ENCODE measurements at places on chromosomes 3 and 15.

GRCh38 chr3:120182613-120183511 is 88.6 kb upstream of the GSK3B start:
- H3K4me3 ChIP-seq: no peak overlapping the region
- no peaks in the 10 kb centered on the region for H3K36me3 ChIP-seq
- DNase-seq: no peak
- H3K27ac ChIP-seq: no peak overlapping the region

DNA sequence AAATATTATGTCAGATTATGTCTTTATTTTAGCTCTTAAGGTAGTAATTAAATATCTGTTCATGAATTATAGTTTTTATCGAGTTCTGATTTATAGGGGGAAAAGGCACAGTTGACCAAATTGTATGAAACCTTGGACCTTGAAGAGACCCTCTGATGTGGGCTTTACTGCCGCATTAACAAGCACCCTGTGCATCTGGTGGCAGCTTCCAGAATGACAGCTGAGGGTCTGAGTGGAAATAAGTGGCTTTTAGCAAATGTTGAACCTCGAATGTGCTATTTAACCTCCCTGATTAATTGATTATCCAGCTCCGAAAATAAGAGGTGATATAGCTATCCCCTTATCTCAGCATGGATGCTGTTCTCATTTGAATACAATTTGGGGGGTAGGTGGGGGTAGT is 87.0 kb downstream of the TMEM108 start:
- no peak overlapping the region for H3K27ac ChIP-seq
- no peaks in the 10 kb centered on the region for H3K36me3 ChIP-seq
- no peaks in the 10 kb centered on the region for H3K27me3 ChIP-seq
- no peak for DNase-seq
- no peak overlapping the region for H3K4me3 ChIP-seq

DNA sequence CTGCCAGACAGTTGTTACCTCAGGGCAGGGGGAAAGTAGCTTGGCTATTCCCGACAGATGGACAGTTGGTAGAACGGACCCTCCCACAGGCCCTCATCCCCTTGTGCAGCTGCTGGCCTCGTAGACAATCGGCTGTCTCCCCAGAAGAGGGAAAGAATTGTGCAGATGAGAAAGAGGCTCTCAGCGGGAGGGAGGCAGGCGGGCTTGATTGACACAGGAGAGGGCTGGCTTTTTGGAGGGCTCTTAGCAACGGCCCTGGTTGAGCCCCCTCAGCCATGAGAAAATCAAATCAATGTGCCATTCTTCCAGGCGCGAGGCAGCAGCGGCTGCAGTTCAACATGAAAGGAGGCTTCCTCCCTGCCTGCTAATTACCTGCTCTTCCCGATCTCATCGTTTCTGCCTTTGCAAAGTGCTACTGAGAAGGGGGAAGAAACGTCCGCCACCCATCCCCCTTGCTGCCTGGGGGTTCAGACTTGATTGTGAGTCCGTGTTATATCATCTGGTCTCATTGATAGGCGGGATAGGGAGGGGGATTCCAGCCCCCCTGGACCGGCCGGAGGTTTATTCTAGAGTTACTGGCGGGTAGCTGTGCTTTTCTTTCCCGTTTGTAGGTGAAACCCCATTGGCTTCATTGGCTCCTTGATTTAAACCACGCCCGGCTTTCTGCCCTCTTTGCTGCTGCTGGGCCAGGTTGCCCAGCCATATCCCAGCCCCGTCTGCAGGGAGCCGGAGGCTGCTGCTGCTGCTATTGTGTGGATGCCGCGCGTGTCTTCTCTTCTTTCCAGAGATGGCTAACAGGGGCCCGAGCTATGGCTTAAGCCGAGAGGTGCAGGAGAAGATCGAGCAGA is at the start of gene TAGLN3:
TSS of gene TAGLN3 (plus strand) at position 287 of the 848 bp plus-strand sequence. CDS start at position 788, 501 bp downstream.
- H3K27me3 ChIP-seq: no peaks in the 10 kb centered on the region
- H3K4me3 ChIP-seq: peak within 1 kb of the TSS; percentile 45
- no peak within 1 kb of the TSS for H3K27ac ChIP-seq
- no peaks in the 10 kb centered on the region for H3K36me3 ChIP-seq
- H3K4me1 ChIP-seq: peaks cover 13% of the 10 kb centered on the region
- no peak for DNase-seq

DNA sequence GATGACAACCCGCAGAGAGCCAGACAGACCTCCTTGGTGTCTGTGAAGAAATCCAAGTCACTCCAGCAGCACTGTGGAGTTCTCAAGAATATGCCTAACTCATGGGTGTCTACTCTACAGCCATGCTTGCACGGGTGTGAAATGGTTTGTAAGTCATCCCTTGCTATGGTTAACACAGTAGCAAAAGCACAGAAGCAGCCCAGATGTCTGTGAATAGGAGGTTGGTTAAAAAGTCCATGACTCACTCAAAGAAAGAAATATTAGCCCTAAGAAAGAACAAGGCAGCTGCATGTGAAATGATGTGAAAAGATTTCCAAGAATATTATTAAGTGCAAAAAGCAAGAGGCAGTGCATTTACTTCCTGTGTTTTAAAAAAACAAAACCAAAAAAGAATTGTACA is 12.1 kb upstream of the LIMD1 start:
- no peak overlapping the region for H3K4me3 ChIP-seq
- H3K27ac ChIP-seq: peak overlapping the region; percentile 54
- H3K36me3 ChIP-seq: no peaks in the 10 kb centered on the region
- DNase-seq: no peak
